Stimulated activated naive CD8-positive, alpha-beta T cell treated with anti-CD3 and anti-CD28 coated beads, Interleukin-15, Interleukin-2, amounts not matched to agents 100 U/mL and 50 U/mL, for 24 hours (primary cell): ENCODE measurements at places on chromosomes 2 and 18.
A peak's percentile ranks its signal among the peaks of the same experiment; 100 is the strongest.

GRCh38 chr2:138711812-138712211, 68.4 kb downstream of the NXPH2 start:
- no peak for DNase-seq

DNA sequence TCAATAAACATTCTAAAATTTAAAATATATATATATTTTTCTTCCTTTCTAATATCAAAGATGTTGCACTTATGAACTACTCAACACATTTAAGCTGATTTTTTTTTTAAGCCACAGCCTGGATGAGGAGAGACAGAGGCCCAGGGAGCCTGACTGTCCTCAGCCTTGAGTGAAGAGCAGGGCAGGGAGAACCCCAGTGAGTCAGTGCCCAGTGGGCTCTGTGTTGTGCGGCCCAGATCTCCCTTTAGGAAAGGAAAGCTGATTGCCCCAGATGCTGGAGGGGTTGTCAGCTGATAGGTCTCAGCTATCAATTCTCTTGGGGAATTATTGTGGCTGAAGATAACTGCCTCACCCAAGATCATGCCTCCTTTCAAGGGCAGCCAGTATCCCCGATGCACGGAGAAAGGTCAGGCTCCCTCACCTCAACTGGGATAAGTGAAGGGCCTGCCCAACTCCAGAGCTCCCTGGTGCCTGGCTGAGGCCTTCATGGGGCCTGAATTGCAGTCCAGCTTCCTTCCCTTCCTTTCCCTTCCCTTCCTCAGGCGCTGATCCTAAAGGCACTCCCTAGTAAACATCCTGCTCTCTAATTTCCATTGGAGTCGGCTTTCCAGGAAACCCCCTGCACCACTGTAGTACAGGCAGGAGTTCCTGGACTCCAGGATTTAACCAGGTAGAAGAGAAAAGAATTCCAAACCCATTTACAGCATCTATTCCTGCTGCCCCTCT, 106.9 kb upstream of the ATL2 start:
- no peak for DNase-seq

GRCh38 chr2:10447895-10448575, at the start of gene ODC1:
Gene ODC1, minus strand, starts transcription at chr2:10448327. Its CDS starts 3,295 bp downstream, at chr2:10445032.
- DNase-seq = peak; percentile 98

- no peak for DNase-seq
Observed at GRCh38 chr18:37019157-37019827, 190.4 kb downstream of the KIAA1328 start.
